ENCODE measurements at places on chromosomes 4 and X.

GRCh38 chr4:184757810-184758209 is 23.9 kb upstream of the CENPU start:
- no peak for DNase-seq

- DNase-seq = no peak
Observed at GRCh38 chr4:131316086-131316485, 1833.0 kb upstream of the PCDH10 start.

DNA sequence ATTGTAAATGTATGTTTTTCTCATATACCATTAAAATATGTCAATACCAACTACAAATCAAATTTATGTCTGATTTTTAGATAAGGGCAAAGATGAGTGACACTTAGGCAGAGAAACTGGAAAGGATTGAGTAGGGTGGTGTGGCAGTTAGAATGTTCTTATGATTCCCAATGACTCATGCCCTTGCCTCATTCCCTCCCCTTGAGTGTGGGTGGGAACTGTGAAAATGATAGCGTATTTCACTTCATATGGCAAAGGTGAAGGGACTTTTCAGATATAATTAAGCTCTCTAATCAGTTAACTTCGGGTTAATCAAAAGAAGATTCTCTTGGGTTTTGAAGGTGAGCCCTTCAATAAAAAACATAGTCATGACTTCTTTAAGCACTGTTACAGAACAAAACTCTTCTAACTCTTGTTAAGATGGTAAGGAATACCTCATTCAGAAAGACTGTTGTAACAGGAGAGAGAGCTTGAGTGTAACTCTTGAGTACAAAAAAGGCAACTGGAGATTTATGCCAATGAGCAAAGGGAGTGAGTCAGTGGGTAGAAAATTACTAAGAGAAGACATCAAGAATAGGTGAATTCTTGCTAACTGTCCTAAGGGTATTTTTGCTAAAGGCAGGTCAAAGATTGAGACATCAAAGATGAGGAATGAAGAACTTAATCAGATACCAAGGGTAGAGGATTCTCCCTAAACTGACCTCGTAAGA is 329.5 kb downstream of the KCTD8 start:
- no peak for DNase-seq

- DNase-seq = no peak
Observed at GRCh38 chr4:74397748-74398426, 32.9 kb downstream of the EREG start.

GRCh38 chr4:55781812-55782211 is 37.8 kb upstream of the EXOC1L start:
- no peak for DNase-seq

DNA sequence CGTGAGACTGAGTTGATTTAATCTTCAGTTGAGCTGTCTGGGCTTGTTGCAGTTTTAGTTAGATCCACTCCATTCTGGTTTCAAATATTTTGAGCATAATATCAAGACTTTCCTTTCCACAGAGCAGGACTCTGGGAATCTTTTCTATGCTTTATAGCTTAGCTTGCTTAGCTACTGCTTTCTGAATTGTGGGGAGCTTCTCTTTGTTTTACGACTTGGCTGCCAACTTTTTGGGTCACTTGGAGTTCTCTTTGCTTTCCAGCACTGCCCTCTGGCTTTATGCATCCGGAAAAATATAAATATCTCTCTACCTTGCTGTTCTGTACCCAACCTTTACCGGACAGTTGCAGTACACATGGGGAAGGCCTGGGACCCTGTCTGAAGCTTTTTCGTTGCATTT is 292.1 kb downstream of the STIM2 start:
- no peak for DNase-seq

DNA sequence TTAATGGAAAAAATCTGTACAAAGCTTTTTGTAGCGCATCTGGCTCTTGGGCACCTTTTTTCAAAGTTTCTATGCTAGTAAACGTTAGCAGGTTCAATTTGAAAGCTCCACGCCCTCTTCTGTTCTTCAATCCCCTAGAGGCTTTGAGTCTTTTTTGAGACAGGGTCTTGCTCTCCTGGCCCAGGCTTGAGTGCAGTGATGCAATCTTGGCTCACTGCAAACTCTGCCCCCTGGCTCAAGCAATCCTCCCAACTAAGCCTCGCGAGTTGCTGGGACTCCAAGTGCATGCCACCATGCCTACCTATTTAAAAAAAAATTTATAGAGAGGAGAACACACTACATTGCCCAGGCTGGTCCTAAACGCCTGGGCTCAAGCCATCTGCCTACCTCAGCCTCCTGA is 9.2 kb downstream of the RXFP1 start:
- DNase-seq = no peak

GRCh38 chrX:74923942-74924448 is 1.3 kb downstream of the NEXMIF start:
- DNase-seq = peak; percentile 39

DNA sequence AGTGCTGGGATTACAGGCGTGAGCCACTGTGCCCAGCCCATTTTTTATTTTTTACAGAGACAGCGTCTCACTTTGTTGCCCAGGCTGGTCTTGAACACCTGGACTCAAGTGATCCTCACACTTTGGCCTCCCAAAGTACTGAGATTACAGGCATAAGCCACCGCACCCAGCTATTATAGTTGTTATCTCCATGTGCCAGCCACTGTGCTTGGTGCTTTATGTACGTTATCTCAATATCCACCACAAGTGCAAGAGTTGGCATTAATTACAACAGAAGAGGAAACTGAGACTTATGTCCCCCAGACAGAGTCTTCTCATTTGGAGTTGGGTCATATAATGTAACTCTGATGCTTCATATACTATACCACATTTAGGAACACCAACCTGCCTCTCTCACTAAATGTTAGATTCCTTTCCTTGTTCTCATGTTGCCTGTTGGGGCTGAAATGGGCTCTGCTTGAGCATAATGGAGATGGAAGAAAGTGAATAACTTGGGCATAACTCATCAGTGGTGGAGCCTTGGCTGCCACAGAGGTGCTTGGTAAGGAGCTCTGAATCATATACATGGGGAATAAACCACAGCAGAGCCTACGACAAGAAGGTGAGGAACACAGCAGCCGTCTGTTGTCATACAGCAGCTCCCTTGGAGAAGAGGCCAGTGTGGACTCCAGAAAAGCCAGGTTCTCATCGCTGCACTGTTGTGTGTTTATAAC is 84.3 kb downstream of the SPRY1 start:
- DNase-seq = no peak

DNA sequence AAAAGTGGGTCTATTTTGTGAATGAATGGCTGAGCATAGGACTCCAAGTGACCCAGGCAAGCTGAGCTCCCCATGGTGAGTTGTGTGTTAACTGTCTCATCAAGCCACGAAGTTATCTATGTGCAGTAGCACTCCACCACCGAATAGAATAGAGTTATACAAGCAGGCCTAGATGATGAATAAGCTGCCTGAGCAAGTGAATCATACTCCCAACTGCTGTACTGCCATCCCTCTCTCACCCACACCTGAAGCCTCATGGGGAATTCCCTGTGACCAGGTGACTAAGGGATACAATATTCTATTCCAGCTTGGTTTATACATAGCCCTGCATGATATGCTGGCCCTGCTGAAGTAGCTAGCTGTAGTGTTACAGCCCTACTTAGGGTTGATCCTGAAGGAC is 38.7 kb downstream of the KDM5C start:
- DNase-seq = no peak

DNA sequence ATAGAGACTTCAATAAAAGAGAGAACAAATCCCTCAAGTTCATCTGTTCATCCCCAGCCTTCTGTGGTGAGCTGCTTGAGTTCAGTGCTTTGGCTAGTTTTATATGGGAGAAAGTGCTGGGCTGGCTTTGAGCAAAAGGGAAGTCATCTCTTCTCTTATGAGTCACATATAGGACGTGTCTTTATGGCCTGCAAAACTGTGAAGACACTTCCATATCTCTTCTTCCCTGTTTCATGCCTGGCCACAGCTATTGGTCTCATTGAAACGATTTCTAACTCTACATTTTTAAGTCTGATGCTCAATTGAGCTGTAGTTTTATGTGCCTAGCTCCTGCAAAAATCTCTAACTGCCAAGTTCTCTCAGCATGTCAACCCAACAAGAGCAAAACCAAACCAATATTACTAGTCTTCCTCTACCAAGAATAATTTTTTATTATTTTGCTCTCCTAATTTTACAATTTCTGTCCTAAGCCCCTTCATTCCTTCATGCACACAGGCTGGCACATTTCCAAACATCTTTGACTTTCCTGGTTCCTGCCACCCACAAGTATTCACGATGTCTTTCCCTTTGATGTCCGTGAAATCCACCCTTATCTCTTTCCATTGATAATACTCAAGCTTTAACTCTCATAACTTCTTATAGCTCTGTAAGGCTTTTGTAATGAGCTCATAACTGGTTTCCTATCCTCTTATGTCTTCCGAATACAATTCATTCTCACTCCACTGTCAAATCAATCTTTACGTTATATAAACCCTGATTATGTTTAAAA is 165.3 kb downstream of the BTC start:
- DNase-seq = no peak

- peak; percentile 71 for DNase-seq
Observed at GRCh38 chrX:9530848-9531274, 66.0 kb downstream of the TBL1X start.

Data from activated naive CD4-positive, alpha-beta T cell treated with anti-CD3 and anti-CD28 coated beads, Interleukin-2, amount 10 ng/mL, durations not matched to agents 7 days and 5 days (primary cell).